PC-3 (cell line): ENCODE measurements at places on chromosomes 12 and 14.
A peak's percentile ranks its signal among the peaks of the same experiment; 100 is the strongest.

DNA sequence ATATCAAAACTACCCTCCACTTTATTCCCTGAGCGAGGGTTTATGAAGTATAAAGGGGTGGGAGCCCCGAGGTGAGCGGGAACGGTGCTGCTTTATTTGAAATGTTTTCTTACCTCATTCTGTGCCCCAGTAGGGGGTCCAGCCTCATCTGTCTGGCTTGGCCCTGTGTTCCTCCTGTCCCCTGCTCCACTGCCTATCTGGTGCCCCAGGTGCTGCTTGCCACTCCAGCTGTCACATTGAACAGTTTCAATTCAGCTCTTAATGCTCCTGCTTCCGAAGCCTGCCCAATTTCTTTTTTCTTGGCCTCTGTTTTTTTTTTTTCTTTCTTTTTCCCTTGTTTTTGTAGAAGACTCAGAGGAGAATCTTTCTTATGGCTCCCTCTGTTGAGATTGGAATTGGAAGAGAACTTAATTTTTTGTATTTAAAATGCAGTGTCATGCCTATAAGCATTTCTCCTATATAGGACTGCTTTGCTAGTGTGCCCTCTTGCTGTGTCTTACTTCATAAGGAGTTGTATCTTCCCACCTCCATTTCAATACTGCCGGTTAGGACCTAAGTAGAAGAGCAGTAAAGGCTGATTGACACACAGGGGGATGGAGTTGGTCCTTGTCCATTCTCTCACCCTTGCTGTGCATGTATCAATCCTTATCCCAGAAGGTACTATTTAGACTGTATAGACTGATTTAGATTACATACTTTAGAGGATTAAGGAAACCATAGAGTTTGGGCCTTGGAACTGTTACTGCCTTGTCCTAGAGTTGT lies 2.3 kb downstream of the ATXN7L3B start:
- no peak for DNase-seq

GRCh38 chr14:95315156-95315555 lies 4.6 kb downstream of the CLMN start:
- DNase-seq, result no peak

GRCh38 chr14:96256407-96256806 lies 397 bp downstream of the BDKRB1 start:
- no peak for DNase-seq

GRCh38 chr14:62585247-62585646 lies 460.0 kb downstream of the KCNH5 start:
- no peak for DNase-seq

DNA sequence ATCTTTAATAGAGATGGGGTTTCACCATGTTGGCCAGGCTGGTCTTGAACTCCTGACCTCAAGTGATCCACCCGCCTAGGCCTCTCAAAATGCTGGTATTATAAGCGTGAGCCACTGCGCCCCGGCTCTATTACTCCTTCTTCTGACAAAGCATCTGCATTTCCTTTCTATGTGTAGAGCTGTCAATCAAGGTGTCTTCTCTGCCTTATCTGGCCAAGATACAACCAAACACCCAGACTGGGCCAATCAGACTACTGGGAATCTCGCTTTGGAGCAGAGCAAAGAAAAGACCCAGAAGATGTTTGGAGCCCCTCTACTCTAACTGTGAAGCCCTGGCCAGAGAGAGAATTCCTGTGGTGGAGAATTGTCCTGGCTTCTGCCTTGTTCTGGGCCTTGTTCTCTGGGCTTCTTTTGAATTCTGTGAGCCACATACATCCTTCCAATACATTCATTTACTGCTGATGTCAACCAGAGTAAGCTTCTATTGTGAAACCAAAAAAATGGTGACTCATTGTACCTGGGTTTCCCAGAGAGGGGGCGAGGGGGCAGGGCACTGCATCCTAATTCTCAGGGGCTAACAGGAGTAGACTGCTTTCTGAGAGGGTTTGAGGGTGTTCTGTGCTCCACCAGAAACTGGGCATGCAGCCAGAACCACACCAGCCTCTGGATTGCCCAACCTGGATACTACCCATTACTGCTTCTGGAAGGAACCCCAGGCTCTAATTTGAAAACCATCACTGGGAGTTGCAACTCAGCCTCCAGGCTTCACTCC lies 18.8 kb upstream of the FLVCR2 start:
- peak; percentile 80 for DNase-seq

GRCh38 chr12:101855364-101855884 lies 22.0 kb upstream of the DRAM1 start:
- DNase-seq, result no peak

DNA sequence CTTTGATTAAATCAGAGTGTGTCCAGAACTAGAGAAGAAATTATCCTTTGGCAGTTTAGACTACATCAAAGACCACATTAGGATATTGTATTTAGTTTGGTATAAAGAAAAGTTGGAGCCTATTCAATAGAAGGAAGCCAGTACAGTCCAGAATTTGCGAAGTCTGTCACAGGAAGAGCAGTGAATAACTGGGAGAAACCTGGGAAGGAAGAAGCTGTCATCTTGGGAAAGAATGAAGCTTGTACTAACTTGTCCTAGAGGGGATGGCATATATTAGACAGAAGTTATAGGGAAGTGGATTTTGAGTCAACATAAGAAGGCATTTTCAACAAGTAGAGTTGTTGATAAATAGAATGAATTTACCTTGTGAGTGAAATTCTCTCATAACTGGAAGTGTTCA lies 386.7 kb downstream of the LRIG3 start:
- DNase-seq, result no peak

DNA sequence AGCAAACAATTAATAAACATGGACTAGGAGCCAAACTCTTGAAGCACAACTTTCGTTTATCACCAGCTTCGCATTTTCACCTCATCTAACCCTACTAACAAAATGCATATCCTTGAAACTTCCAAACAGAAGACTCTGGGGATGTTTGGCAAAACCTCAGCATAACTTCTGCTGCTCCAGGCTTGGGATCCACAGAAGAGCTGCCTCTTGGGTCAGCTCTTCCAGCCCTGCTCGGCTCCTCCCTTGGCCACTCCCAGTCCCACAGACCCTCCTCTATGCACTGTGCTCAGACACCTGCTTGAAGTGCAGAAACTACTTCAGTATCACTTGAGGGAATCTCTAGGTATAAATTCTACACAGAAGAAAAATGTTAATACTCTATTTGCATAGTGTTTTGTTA lies 110.0 kb upstream of the AMIGO2 start:
- no peak for DNase-seq

GRCh38 chr12:57616383-57617101 lies 5.3 kb downstream of the ARHGEF25 start:
- no peak for DNase-seq

GRCh38 chr12:49998453-49998852 lies 25.7 kb downstream of the AQP6 start:
- DNase-seq, result no peak

DNA sequence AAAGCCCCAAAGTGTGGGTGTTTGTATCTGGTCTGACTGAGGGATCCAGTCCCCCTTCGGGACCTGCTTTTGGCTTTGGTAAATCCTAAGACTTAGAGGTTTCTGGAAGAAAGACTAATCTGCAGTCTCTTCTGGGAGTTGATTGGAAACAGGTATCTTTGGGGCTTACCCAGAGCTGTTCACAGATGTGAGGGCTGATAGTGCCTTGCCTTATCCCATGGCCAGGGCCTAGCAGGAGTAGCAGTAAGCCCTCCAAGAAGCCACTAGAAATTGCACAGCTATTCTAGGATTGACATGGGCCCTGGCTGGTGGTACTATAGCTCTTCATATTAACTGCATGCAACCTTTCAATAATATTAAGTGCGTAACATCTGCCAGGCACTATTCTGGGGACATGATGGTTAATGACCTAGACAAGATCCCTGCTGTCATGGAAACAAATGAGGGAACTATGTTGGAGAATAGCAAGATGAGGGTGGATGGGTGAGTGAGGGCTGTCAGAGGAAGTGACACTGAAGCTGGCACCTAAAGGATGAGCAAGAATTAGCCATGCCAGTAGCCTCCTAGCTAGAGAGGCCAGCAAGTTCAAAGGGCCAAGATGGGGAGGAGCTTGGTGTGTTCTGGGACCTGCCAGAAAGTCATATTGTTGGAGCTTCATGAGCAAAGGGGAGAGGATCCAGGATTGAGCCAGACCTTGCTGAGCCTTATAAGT lies 71.7 kb downstream of the CRADD start:
- no peak for DNase-seq

DNA sequence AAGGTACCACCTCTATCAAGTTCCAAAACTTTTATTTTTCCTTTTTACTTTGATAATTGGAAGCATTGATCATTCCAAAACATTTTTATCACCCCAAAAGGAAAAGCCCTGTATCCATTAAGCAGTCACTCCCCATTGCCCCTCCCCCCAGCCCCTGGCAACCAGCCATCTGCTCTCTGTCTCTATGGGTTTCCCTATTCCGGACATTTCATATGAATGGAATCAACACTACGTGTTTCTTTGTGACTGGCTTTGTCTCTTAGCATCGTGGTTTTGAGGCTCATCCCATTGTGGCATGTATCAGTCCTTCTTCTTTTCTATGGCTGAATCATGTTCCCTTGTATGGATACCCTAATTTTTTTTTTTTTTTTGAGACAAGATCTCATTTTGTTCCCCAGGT lies 18.0 kb upstream of the PHETA1 start:
- DNase-seq, result no peak

GRCh38 chr12:105084251-105085250 lies at the start of gene ALDH1L2:
Gene ALDH1L2 (minus strand): TSS chr12:105084458. CDS start chr12:105084436, 22 bp downstream.
- DNase-seq, result peak; percentile 82

DNA sequence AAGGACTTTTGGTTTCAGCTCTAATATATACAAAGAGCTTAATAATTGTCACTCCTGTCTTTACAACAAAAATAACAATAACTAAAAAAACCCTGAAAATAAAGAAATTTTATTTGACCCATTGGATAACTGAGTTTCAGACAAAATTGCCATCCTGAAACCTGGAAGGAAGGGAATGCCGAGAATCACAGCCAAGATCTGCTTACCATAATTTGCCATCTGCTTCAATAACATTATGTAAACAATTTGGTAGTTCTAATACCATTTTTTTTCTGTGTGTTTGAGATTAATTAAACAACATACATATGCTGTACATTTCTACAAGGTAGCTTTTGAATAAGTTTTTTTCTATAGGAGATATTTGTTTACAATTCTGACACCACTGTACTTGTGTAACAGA lies 596.3 kb upstream of the MGAT4C start:
- DNase-seq, result no peak

GRCh38 chr14:52888159-52888558 lies 62.7 kb downstream of the FERMT2 start:
- no peak for DNase-seq

- no peak for DNase-seq
These were observed 56.8 kb downstream of the CDK17 start for GRCh38 chr12:96343347-96343954.

DNA sequence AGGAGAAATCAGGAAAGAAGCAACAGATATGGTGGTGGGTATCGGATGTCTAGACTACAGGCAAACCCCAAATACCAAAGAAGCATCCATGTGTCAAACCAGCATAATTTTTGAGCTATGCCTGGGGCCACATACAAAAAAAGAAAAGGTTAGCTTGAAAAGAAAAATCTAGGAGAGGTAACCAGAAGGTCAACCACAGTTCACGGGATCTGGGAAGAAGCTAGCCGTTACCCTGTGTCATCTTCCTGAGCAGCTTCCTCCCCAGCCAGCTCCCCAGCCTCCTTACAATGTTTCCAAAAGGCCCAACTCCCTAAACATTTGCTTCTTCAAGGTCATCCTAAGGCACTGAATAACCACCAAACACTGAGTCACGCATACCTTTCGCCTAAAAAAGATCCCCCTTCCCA lies 3.1 kb downstream of the SINHCAF start:
- DNase-seq, result no peak

- DNase-seq, result peak; percentile 5
These were observed 108.6 kb upstream of the PDE3A start for GRCh38 chr12:20259786-20260185.

- DNase-seq, result no peak
These were observed 130.7 kb downstream of the ETNK1 start for GRCh38 chr12:22755629-22756028.

- DNase-seq, result no peak
These were observed 3.1 kb downstream of the VDR start for GRCh38 chr12:47901718-47902093.

- peak; percentile 33 for DNase-seq
These were observed 4.6 kb downstream of the PKP2 start for GRCh38 chr12:32891956-32892355.

- DNase-seq, result no peak
These were observed 6.6 kb upstream of the HOXC13 start for GRCh38 chr12:53931844-53932581.

GRCh38 chr12:92470608-92471021 lies 232.2 kb upstream of the PLEKHG7 start:
- DNase-seq, result peak; percentile 14
